Stimulated activated CD4-positive, alpha-beta T cell treated with anti-CD3 and anti-CD28 coated beads, Interleukin-4, amount 100 ng/mL, for 1 hour (primary cell): ENCODE measurements at places on chromosomes 2 and 18.

DNA sequence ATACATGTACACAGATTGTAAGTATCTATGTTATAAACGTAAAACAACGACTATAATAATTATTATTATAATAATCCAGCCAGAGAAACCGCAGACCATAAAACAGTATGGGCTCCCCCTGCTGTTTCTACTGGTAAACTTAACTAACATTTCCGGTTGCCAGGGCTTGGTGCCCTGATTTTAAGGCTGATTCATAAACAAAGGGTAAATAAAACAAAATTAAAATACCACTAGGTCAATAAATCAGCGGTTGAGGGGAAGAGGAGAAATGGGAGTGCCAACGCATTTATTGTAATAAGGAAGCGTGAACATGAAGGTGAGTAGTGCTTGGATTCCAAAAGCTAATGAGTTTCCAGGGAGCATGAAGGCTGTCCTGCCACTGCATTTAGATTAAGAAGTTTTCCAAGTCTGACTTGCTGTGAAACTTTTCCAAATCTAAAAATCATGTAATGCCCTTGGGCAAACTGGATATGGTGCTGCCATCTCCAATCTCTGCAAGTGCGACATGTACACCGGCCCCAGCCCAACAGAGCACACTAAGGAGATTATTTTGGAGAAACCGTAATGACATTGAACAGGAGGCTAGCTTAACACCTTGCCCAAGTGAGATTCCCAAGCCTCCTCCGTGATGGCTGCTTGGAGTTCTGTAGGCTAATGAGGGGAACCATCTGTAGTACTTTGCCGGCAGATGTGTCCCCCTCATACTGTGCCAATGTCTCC lies 50.7 kb upstream of the HNRNPA3 start:
- no peak for DNase-seq

- no peak for DNase-seq
Observed at GRCh38 chr2:235804676-235805075, 310.8 kb downstream of the AGAP1 start.

GRCh38 chr18:59446012-59446411 lies 86.9 kb upstream of the LMAN1 start:
- no peak for DNase-seq

GRCh38 chr2:121075006-121075551 lies 209.9 kb downstream of the TFCP2L1 start:
- DNase-seq: no peak

- no peak for DNase-seq
Observed at GRCh38 chr2:140786585-140786984, 1344.2 kb downstream of the LRP1B start.

DNA sequence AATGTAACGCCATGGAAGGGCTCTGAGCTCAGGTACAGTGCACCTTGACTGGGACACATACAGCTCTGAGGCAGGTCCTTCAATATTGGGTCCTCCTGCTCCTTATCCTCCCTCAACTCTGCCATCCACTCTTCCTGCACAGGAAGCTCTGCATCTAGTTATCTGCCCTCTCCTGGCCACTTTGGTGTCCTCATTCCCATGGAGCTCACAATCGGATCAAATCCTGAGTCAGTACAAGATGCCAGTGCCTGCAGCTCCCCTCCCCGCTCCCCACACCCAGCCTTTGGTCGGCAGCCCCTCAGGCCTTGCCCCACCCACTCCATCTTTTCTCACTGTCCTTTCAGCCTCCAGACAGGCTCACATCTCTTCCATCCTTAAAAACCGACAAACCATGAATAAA lies 58.0 kb downstream of the LRRFIP1 start:
- DNase-seq: no peak

- no peak for DNase-seq
Observed at GRCh38 chr2:29576231-29576630, 345.2 kb downstream of the ALK start.

GRCh38 chr2:42851186-42851585 lies 58.8 kb upstream of the HAAO start:
- no peak for DNase-seq

DNA sequence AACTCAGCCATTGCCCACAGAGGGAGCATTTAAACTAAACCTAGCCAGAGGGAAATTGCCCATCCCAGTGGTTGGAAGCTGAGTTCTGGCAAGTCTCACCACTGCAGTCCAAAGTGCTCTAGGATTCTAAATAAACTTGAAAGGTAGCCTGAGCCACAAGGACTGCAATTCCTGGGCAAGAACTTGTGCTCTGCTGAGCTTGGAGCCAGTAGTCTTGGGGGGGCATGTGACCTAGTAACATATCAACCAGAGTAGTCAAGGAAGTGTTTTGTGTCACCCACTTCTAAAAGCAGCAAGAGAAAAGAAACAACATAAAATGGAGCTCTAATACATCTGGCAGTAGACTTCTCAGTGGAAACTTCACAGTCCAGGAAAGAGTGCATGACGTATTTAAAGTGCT lies 167.0 kb downstream of the PTH2R start:
- DNase-seq: no peak

DNA sequence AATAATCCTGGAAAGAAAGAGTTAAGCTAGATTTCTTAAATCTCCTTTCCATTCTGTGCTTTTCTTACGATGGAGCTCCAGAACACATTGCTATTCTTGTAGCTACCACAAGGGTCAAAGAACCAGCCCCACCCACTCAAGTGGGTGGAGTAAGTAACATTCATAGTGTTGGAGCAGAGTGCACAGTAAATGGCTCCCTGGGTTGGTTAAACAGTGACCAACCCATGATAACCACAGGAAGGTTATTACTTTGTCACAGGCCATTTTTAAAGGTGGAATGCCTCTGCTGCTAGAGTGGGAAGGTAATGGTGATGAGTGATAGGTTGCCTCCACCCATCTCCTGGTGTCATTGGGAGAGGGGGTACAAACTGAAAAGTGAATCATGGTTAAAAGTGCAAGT lies 13.9 kb downstream of the ARPC2 start:
- no peak for DNase-seq

DNA sequence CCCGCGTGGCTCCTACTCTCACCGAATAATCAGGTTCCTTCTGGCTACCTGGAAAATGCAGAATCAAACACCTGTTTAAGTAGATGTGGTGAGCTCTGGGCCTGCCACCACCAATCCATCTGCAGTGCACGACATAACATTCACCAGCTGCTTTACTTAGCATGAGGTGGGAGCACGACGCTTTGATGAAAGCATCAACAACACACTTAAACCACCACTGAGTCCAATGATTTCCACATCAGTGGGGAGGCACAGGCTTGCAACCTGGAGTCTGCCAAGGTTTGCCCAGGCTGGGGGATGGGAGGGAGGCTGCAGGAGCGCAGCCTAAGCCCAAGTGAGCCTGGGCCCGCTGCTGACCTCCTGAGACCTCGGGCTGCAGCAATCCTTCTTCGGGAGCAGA lies 415.5 kb downstream of the MEIS1 start:
- DNase-seq: no peak

GRCh38 chr2:68727683-68728375 lies 6.8 kb upstream of the ARHGAP25 start:
- DNase-seq: no peak

GRCh38 chr18:46546111-46546640 lies 110.8 kb downstream of the LOXHD1 start:
- no peak for DNase-seq

GRCh38 chr2:182048621-182049020 lies 63.0 kb downstream of the PPP1R1C start:
- no peak for DNase-seq

- no peak for DNase-seq
Observed at GRCh38 chr2:174635776-174636404, 38.3 kb upstream of the WIPF1 start.

- no peak for DNase-seq
Observed at GRCh38 chr2:118078734-118079133, 9.5 kb upstream of the INSIG2 start.

DNA sequence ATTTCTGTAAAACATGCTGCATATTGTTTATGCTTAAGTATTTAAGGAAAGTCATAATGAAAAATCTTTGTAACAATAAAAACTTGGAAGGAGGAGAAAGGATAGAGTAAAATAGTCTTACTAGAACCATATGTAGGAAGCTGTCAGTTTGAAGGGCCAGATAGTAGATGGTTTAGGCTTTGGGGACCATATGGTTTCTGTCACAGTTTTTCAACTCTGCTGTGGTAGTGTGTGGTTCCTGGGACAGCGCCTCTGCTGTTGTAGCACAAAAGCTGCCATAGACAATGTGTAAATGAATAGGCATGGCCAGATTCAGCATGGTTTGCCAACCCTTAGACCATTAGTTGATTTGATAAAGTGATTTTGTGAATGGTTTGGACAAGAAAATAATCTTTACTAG lies 75.5 kb downstream of the SLC39A10 start:
- no peak for DNase-seq

DNA sequence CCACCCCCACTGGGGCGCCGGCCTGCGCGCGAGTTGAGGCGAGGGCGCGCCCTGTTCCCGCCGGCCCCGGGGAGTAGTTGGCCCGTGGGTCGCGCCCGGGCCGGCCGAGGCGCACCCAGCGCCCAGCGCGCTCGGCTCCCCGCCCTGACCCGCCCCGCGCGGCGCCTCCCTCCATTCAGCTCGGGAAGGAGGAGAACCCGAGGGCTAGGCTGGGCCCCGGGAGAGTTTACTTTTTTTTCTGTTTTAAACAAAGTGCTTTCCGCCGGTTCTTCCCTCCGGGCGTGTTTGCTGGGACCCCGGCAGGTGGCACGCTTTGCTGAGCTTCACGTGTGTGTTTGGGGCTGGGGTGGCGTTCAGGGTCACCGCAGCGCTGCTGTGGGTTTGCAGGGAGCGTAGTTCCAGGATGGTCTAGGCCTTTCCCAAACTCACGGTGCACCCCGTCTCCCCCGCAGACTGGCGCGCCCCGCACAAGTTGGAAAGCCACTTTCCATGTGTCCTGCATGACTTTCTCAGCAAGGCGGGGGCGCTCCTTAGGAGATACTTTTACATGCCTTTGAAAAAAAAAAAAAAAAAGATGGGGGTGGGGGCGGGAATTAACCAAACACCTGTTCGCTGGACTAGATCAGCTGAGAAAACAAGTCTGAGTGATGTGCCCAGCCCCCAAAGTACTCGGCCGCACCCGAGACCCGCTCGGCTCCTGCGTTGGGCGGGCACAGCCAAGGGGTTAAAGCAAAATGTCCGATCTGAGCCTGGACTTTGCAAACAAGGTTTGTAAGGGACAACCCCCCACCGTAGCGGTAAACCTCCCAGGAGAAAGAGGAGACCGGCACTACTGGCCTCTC lies 825 bp downstream of the ITGA6 start:
- peak; percentile 67 for DNase-seq

- DNase-seq: no peak
Observed at GRCh38 chr2:105597806-105598803, 146.6 kb upstream of the NCK2 start.

DNA sequence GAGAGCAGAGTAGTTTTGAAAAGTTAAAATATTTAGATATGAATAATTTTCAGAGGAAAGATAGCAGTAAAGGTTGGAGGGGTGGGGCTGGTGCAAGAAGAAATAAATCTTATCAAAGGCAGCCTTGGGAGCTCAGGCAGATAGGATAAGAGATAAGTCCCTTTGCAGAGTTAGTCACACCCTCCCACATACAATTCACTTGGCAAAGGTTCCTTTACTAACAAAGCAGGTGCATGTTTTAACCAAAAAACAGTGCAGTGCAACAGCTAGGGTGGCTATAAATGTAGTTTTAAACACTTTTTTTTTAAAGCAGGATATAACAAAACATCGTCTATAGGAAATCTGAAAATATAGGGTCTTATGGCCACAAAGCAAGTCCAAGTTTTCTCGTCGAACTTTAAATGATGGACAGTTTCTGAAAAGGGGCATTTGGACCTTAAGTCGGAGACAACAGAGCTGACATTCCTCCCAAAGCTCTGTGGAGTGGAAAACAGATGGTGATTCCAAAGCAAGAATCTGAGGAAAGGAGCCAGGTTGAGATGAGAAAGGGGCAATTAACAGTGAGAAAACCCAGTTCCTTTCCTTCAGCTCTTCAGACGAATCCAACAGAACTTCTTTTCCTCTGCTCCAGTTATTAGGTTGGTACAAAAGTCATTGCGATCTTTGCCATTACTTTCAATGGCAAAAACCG lies 53.0 kb downstream of the EPHA4 start:
- DNase-seq: no peak

DNA sequence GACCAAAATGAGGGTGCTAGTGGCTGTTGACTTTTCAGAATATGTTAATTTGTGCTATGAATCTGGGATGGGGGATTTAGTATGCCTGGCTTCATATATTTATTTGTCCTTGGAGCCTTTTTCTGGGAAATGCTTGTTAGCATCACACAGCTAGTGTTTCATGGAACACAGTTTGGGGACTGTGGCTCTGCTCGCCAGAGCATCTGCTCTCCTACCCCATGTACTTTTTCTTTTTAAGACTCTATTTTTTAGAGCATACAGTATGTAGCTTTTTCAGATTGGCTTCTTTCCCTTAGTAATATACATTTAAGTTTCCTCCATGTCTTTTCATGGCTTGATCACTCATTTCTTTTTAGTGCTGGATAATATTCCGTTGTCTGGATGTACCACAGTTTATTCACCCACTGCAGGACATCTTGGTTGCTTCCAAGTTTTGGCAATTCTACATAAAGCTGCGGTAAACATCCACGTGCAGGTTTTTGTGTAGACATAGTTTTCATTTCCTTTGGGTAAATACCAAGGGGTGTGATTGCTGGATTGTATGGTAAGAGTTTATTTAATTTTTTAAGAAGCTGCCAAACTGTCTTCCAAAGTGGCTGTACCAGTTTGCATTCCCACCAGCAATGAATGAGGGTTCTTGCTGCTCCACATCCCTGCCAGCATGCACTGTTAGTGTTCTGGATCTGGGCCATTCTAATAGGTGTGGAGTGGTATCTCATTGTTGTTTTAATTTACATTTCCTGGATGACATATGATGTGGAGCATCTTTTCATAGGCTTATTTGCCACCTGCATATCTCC lies 44.1 kb downstream of the EFR3B start:
- DNase-seq: no peak
